ENCODE measurements at places on chromosomes 6 and 20.
A peak's percentile ranks its signal among the peaks of the same experiment; 100 is the strongest.

GRCh38 chr20:58585753-58586540 lies 65.1 kb upstream of the STX16 start:
- no peak for DNase-seq

GRCh38 chr6:160261991-160262680 lies 3.5 kb upstream of the SLC22A2 start:
- peak; percentile 12 for DNase-seq

DNA sequence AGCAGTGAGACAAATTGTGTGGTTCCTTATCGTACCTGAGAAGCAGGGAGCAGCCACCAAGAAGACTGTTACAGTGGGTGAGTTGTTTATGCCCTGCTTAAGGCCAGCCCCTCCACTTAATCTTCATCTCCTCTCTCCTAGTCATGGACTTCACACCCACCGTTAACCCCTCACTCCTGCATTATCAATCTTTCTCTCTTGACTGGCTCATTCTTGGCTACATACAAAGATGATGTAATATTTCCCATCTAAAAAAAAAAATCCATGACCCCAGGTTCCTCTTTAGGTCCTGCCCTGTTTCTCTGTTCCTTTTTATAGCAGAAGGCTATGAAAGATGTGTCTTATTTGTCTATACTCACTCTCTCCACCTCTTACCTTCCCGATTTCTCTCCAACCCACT lies 72.4 kb downstream of the SHLD1 start:
- peak; percentile 38 for DNase-seq

DNA sequence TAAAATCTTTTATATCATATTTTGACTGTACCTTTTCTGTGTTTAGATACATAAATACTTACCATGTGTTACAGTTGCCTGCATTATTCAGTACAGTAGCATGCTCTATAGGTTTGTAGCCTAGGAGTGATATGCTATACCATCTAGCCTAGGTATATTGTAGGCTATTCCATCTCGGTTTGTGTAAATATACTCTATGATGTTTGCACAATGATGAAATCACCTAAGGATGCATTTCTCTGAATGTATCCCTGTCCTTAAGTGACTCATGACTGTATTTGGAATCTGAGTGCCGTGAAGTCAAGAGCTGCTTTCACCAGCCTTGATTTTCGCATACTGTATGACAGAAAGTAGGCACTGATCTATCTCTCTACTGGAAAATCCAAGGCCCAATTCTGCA lies 129.9 kb downstream of the UTRN start:
- no peak for DNase-seq

- no peak for DNase-seq
Observed at GRCh38 chr20:10297684-10298240, 79.1 kb downstream of the SNAP25 start.

- no peak for DNase-seq
Observed at GRCh38 chr6:130240232-130240631, 17.5 kb upstream of the SAMD3 start.

DNA sequence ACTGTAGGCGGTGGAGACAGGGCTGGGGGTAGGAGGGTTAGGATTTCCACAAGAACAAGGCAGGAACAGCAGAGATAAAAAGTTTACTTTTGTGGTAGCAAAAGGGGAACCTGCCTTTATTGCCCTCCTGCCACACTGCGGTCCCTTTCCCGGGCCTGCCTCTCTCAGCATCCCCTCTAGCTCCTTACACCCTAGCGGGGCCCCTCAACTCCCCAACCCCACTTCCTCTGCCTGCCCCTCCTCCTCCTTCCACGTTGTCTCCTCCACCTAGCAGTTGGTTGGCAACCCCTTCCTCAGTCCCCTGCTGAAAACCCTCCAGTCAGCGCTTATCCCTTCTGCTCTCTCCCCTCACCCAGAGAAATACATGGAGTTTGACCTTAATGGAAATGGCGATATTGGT lies 714 bp downstream of the AIF1 start:
- DNase-seq: no peak

DNA sequence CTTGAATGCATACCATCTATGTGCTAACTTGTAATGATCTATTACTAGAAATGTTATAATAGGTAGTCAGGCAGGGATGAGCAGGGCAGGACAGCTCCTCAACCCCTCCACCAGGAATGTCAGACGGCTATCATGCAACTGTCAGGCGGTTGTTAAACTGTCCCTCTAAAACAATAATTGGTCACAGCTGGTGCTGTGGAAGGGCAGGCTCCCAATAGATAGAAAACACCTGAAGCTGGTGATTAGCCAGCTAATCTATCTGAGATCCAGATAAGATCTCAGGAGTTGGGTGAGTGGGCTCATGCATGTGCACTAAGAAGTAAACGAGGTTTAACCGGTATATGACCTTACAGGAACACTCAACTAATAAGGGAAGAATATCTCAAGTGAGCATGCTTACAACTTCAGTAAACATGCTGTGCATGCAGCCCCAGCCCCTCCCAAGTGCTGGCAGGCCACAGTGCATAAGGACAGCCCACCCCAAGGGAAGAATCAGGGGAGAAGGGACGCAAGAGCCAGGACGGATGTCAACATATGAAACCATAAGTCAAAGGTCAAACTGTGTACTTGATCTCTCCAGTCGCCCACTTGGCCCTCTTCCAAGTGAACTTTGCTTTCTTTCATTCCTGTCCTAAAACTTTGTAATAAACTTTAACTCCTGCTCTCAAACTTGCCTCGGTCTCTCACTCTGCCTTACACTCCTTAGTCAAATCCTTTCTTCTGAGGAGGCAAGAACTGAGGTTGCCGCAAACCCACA lies 566.2 kb upstream of the NRSN1 start:
- DNase-seq: peak; percentile 71

DNA sequence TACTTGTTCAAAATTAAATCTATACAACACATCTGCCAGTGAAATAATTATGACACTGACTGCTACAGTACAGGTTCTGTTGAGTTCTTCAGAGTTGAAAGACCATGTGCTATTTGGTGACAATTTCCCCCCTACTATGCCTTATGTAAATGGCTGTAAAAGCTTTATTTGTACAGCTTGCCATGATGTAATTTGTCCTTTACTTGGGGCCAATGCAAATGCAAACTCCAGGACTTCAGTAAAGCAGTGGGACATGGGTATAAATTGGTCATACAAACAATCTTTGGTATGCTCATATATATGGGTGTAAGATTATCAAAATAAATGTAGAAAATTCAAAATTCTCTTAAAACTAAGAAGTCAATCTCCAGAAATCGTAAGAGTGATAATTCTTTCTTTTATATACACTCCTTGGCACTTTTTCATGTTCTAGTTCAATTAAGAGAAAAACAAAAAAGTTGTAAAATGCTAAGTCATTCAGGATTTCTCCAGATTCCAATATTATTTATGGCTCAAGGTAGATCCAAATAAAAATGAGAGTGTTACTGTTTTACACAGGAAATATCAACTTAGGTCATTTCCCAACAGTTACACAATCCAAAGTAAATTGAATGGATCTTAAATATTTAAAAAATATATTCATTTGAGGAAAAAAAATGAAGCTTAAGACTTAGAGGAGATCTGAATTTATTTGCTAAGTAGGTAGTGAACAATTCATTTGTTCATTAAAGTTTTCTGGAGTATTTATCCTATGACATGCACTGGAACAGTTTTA lies 1310.5 kb upstream of the CITED2 start:
- no peak for DNase-seq

DNA sequence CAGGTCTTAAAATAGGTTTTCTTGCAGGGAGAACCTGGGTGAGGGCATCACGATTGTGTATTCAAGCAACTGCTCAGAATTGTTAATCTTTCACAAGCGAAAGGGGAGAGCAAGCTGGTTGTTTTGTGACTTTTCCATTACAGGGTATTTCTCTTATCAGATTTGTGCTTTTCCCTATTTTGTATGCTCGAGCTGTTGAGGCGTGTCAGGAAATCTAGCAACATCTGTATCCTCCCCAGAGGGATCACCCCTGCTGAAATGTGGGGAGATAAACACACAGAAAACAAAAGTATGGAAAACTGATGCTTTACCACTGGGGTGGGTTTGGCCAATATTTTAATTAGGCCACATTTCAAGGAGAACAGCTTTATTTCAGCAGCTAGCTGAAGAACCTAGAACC lies 187.0 kb downstream of the DTNBP1 start:
- DNase-seq: no peak

DNA sequence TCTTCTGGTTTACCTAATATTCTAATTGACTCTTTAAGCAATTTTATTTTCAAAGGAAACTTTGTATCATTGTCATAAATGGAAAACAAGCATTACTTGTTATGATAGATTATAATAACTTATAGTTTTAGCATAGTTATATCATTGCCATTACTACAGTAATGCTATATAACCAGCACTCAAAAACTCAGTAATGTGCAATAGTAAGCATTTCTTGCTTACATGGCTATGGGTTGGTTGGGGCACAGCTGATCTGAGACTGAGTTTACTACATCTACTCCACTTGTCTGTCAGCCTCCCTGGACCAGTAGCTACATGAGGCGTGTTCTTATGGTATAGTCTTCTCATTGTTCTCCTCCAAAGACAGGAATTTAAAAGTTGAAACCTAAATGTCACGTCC lies 1085.6 kb upstream of the FLRT3 start:
- DNase-seq: no peak

- DNase-seq: no peak
Observed at GRCh38 chr6:163634211-163635171, 220.0 kb downstream of the QKI start.

- no peak for DNase-seq
Observed at GRCh38 chr20:20018366-20018765, 1.2 kb downstream of the NAA20 start.

DNA sequence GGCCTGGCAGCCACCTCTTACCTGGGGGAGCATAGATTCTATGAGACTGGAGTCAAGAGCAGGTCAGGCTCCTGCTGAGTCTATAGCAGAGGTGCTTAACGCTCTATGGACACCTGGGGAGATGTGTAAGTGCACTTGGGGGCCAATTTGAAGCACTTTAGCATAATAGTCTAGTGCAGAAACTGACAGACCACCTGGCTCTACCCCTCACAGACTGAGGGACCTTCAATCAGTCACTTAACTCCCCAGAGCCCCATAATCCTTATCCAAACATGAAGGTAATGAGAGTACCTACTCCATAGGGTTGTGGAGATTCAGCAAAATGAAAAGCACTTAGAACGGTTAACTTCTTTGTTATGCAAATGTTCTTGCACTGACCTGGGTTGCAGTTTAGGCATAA lies 87.3 kb upstream of the SLC22A16 start:
- DNase-seq: no peak

GRCh38 chr20:37611346-37611745 lies 82.5 kb upstream of the CTNNBL1 start:
- no peak for DNase-seq

GRCh38 chr20:8842525-8842924 lies 226.4 kb upstream of the PLCB4 start:
- no peak for DNase-seq

DNA sequence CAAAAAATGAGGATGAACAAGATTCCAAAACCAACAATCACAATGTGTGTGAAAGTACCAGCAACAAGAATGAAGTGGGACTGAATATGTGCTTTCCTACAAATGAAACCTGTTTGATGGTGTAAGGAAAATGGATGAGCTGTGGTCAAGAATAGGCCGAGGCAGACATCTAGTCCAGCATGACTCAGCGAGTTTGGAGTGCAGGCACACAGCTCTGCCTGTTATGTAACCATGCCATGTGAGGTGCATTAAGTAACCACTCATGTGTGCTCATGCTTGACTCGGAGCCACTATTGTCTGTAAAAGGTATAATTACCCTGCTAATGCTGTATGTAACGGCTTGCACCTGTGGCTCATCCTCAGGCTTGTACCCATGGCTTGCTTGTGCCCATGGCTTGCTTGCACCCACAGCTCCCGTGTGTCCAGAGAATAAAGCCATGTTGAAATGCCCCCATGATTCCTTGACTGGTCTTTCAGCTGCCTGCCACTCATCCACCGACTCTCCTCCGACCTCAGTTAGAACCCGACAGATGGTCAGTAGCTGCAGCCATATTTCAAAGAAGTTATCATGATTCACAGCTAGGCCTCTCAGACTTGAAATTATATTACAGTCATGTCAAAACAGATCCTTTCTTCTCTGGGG lies 98.7 kb downstream of the BACH2 start:
- DNase-seq: peak; percentile 25

DNA sequence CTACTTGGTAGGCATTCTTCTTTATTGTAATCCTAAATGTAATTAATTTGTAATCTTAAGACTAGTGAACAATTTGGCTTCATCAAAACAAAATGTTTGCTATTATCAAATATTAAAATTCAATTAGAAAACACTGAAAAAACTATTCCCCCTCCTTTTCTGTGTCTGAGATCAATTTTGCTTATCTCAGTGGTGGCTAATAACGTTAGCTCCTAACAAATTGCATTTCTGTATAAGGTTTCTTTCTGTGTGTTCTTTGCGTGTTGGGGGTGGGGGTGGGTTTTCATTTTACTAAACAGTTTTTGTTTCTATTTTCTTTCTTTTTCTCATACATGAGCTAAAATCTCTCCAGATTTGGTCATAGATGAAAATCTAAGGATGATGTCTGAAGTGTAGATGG lies 54.0 kb upstream of the EYA4 start:
- no peak for DNase-seq

DNA sequence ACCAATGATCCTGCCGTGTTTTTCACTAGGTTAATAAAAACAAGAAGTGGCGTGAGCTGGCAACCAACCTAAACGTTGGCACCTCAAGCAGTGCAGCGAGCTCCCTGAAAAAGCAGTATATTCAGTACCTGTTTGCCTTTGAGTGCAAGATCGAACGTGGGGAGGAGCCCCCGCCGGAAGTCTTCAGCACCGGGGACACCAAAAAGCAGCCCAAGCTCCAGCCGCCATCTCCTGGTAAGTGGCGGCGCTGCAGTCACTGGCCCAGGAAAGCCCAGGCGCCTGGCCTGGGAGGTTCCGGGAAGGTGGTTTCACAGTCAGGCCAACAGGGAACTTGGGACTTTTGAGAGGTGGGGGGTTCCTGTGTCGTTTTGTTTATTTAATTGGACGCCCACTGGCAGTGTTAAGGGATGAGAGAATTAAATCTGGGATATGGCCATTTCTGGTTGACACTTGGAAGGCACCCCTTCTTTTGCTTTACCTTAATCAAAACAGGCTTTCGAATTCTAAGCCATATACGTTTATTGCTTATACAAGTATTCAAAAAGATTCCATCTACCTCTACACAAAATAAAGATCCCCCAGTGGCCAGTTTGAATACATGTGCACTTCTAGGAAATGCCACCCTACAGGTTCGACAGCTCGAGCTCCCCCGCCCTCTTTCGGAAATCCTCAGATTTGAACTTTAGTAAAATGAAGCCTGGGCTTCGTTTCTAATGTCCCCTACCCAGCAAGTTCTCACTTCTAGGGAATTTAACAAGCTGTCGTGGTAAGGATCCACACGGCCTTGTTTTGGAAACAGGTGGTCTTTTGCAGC lies 138.9 kb downstream of the TMEM242 start:
- peak; percentile 67 for DNase-seq

DNA sequence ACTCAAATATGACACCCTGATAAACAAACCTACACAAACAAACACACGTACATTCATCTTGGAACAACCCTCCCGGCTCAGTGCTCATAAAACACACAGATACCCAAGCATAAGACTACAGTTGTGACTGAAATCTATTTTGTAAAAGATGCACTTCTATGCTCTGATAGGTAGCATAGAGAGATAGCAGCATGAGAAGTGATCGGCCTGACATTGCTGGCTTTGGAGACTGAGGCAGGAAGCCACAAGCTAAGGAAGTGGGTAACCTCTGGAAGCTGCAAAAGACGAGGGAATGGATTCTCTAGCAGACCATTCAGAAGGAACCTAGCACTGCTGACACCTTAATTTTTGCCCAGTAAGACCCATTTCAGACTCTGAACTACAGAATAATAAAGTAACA lies 1.6 kb upstream of the RNF39 start:
- DNase-seq: no peak
